ENCODE measurements at places on chromosomes 11 and 22.

DNA sequence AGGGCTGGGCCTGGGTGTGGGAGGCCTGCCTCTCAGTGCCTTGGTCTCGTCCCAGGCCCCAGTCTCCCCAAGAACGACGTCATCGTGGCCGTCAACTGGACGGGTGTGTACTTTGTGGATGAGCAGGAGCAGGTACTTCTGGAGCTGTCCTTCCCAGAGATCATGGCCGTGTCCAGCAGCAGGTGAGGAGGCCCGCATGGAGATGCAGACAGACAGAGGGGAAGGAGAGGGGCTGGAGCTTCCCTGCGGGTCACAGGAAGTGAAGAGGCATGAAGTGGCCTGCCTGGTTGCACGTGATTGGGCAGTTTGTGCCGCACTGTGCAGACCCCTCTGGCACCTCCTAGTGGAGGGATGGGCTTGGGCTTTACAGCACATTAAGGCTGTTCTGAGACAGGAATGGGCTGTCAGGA lies 70.4 kb downstream of the MYO7A start:
- peak; percentile 82 for DNase-seq

DNA sequence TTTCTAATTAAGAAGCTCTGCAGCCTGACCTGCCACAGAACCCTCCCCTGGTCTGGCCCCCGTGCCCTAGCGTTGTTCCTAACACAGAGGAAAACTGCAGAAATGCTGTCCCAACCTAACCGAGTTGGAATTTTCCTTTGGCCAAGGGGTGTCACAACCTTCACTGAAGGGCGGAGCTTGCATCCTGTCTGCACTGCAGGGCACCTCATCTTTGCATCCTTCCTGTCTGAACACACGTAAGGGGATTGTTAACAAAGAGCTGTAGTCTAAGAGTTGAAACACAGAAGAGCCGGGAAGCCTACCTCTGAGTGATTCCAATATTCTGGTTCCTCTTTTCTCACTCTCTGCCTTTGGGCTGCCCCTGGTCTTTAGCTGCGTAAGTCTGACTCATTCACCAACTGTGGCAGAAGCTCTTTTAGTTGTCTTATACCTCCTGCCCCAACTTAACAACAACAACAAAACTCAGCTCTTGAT lies 1.6 kb downstream of the DIXDC1 start:
- no peak for DNase-seq

DNA sequence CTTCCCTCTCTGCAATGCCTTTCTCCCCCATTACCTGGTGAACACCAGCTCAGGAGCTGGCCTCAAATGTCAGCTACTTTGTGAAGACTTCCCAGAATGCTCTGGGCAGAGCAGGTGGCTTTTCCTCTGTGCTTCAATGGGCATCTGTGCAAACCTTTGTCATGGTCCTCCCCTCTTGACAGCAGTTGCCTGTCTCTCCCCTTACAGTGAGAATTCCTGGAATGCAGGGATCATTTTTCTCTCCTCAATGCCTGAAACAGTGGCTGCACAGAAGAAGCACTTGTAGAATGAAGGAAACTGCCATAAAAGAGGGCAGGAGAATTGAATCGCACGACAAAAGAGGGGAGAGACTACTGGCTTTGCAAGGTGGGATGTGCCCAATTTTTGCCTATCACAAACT lies 92.8 kb upstream of the NARS2 start:
- DNase-seq, result peak; percentile 34

- no peak for DNase-seq
Measured at GRCh38 chr11:70519117-70519516, 120.8 kb downstream of the CTTN start.

- DNase-seq, result no peak
Measured at GRCh38 chr11:119640541-119640940, 88.5 kb downstream of the NECTIN1 start.

- DNase-seq, result peak; percentile 57
Measured at GRCh38 chr11:125171974-125172373, 7.4 kb downstream of the PKNOX2 start.

- no peak for DNase-seq
Measured at GRCh38 chr11:118430956-118431355, 5.3 kb upstream of the KMT2A start.

DNA sequence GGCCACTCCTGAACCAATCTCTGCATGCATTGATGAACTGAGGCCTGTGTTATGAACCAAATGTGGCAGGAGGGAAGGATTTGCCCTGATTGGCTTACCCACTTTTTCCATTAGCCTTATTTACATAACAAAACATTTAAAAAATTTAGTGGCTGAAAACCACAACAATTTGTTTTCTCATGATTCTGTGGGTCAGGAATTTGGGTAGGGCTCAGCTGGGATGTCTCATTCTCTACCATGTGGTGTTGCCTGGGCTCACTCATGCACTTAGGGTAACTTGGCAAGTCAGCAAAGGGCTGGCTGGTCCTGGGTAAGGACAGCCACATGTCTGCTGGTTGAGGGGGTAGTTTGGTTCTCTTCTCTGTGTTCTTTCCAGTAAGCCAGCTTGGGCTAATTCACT lies 35.1 kb upstream of the CYP2R1 start:
- DNase-seq, result no peak

DNA sequence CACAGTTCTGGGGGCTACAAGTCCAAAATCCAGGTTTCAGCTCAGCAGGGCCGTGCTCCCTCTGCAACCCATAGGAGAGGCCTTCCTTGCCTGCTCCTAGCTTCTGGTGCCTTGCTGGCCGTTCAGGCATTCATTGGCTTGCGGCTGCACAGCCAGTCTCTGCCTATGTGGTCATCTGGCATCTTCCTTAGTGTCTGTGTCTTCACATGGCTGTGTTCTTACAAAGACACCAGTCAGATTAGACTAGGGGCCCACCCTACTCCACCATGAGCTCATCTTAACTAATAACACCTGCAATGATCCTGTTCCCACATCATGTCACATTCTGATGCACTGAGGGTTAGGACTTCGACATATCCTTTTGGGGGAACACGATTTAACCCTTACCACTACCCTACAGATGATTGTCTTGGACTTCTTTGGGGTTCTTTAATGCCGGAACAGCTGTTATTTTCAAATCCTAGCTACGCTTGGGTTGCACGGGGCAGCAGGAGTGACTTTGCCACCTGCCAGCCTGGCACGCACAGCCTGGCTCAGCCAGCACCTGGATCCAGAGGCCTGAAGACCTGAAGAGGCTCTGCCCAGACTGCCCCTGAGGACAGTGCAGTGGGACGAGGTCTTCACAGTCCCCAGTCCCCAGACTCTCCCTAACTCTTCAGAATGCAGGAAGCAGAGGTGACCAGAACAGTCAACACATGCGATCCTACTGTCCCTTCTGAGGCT lies 7.7 kb upstream of the NEAT1 start:
- DNase-seq, result no peak

DNA sequence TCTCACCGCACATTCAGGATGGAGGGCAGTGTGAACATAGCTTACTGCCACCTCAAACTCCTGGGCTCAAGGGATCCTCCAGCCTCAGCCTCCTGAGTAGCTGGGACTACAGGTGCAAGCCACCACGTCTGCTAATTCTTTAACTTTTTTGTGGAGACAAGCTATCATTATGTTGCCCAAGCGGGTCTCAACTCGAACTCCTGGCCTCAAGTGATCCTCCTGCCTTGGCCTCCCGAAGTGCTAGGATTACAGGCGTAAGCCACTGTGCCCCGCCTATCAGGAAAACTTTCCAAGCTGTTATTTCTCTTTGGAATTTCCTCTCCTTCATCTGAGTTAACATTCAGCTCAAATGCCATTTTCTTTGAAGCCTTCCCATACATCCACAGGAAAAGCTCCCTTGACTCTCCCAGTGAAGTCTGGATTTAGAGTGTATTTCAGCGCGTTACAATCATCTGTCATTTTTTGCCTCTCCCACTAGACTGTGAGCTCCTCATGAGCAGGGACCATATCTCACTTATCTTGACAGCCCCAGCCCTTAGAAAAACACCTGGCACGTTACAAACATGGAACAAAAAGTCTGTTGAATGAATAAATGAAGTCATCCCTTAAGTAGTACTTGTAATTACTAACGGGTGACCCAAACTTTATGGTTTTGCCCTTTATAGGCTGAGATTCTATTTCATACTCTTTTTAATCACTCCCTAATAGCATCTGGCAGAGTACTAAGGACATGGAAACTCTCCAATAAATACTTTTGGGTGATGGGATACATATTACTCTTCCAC lies 2.2 kb downstream of the MRTFA start:
- DNase-seq, result no peak

- DNase-seq, result no peak
Measured at GRCh38 chr11:11390068-11390771, 37.2 kb upstream of the CSNK2A3 start.

GRCh38 chr11:29448246-29448877 lies 568.5 kb downstream of the KCNA4 start:
- DNase-seq, result no peak

GRCh38 chr11:2934611-2935239 lies 5.5 kb upstream of the PHLDA2 start:
- DNase-seq, result no peak

GRCh38 chr22:18066181-18066859 lies 11.5 kb upstream of the PEX26 start:
- DNase-seq, result no peak

DNA sequence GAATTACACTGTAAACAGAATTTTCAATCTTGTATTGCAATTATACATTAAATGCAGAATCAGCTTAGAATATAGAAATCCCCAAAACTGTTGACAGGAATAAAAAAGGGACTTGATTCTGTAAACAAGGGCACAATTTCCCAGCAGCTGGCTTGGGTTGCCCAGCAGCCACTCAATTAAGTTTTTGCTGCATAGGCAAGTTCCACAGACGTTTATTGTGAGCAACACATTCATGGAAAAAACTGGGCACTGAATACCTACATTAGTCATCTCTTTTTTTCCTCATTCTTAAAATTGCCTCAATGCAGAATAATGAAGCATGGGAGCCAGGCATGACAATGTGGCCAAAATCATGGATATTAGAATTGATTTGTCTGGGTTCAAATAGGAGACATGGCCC lies 421.8 kb upstream of the ANO5 start:
- DNase-seq, result no peak

- no peak for DNase-seq
Measured at GRCh38 chr22:46393873-46394272, 58.4 kb downstream of the TRMU start.

DNA sequence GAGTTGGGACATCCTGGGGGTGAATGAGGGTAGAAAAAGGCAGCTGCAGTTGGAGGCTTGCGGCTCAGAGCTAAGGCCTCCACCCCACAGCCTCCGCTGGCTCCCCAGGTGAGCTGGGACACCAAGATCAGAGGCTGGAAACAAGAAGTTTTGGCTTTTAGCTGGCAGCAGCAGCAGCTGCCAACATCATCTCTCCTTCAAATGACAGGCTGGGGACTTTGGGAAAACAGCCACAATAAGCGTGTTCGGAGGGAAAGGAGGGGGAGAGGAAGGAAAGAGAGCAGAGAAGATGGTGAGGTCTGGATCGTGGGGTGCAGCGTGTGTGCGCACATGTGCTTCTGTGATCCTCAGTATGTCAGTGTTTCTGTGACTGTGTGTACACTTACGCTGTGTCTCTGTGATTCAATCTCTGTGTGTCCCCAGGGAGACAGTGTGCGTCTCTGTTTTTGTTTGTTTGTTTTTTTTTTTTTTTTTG lies 62.0 kb upstream of the RASD2 start:
- DNase-seq, result no peak

GRCh38 chr11:42473106-42473505 lies 838.7 kb upstream of the API5 start:
- DNase-seq, result no peak

DNA sequence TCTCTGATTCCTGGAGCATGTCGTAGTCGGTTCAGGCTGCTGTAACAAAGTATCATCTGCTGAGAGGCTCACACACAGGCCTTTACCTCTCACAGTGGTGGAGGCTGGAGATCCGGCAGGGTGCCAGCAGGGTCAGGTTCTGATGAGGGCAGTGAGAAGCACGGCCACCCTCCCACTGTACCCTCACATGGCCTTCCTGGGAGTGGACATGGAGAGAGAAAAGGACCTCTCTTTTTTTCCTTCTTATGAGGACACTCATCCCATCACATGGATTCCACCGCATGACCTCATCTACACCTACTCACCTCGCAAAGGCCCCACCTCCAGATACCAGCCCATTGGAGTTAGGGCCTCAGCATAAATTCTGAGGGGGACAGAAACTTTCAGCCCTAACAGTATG lies 99.5 kb downstream of the BCR start:
- no peak for DNase-seq

Data from lower leg skin (tissue), 4 donors.